Type B pancreatic cell (in vitro differentiated cells): ENCODE measurements at places on chromosomes 7 and 10.

DNA sequence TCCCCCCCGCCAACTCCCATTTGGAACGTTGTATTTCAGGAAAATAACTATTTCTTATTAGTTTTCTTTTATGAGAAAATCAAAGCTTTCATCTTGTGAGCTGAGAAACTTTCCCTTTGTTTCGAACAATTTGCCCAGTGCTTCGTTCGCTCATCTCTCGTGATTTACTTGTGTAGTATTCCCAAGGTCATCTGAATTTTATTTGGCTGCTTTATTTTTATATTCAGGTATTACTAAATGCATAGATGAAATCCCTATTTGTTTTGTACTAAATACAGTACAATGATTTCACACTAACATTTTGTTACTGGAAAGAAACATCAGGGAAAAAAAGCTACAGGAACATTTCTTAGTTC, 12.0 kb upstream of the EBLN1 start:
- no peak for DNase-seq

DNA sequence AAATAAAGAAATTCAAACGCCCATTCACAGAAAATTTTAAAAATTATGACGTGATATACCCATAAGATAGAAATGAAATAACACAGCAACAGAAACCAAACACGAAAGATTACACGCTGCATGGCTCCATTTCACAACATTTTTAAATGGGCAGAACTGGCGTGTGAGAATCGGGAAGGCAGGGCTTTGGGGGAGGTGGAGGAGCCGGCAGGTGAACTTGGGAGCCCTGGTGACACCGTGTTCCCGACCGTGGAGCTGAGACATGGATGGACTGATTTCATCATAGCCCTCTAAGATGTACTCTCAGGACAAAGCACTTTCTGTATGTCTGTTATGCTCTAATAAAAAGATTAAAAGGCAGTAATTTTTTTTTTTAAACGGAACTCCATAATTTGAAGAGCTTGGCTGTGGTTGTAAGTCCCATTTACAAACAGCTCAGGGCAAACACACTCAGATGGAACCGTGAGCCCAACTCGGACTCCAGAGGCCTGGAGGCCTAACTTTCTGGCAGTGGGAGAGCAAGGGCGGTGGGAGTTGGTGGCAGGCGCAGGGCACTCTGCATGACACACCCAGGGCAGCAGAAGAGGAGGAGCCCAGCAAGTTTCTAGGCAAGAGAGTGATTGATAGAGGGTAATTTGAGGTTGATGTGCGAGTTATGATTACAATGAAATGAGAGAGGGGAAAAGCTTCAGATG, 203.4 kb downstream of the MAD1L1 start:
- DNase-seq, result no peak

DNA sequence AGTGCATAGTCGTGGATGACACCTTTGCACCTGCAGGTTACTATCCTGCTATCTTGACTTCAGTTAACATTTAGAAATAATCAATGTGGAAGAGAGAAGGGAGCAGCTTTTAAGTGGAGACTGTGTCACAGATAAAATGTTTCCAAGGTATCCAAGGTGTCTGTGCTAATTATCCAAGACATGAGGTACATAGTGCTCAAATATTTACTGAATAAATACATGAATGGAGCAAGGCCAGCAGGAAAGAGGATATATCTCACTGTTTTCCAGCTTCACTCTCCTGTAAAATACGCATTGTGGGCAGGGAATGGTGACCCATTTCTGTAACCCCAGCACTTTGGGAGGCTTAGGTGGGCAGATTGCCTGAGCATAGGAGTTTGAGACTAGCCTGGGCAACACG, 552.4 kb downstream of the PHTF2 start:
- no peak for DNase-seq

- no peak for DNase-seq
Observed at GRCh38 chr10:106360870-106361269, 803.6 kb downstream of the SORCS1 start.

DNA sequence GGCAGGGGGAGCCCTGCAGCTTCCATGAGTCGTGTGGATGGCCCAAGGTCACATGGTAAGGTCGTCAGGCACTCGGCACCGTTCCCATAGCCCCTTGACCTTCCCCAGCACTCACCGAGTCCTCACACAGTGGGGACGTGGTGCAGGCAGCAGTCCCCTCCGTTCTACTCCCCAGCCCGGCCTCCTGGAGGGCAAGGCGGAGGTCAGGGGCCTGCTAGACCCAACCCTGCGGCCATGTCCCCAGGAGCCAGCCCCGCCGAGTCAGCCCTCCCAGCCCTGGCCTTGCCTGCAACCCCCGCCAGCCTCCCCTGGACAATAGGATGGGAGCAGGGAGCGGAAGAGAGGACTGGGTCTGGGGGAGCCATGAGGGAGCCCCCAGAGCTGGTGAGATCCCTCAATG, 65.2 kb downstream of the ELFN1 start:
- no peak for DNase-seq

GRCh38 chr7:70619130-70619529, 512.8 kb upstream of the GALNT17 start:
- no peak for DNase-seq

GRCh38 chr10:48993627-48994026, 54.0 kb upstream of the LRRC18 start:
- no peak for DNase-seq

DNA sequence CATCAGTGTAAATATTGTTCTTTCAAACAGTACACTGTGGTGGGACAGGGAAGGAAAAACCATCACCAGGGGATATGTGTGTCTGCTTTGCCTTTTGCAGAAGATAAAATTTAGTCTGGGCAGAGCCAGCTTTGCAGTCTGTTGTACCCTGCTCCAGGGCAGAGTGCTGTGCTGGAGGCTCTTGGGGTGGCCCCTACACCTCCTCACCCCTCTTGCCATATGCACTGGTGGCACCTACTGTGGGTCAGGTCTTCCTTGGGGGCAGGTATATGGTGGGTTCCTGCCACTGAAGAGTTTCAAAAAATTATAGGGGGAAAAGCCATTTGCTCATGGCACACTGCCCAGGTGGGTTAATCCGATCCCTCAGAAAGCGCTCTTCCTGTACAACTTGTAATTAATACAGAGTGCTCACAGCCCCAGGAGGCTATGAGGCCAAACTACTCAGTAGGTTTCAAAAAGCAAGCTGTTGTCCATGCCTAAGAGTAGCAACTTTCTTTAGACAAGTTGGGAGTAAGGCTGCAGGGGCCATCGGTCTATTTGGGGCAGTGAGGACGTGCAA, 112.7 kb upstream of the BMPER start:
- DNase-seq, result no peak

GRCh38 chr7:107592361-107593024, 12.4 kb downstream of the BCAP29 start:
- no peak for DNase-seq

DNA sequence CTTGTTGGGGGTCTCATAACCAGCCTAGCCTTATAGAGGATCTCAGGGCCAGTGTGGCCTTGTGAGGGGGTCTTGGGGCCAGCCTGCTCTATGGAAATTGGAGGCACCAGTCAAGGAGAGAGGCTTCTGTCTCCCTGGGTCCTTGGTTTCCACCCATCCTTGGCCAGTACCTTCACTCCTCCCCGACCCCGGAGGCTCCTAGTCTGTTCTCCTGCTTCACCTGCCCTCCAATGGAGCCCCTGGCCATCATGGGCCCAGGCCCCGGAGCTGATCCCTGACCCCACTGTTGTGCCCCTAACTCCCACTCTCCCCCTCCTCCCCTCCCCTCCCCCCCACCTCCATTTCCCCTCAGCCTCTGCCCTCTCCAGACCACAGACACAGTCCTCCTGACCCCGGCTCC, 29.7 kb downstream of the RASGEF1A start:
- DNase-seq, result peak; percentile 40

DNA sequence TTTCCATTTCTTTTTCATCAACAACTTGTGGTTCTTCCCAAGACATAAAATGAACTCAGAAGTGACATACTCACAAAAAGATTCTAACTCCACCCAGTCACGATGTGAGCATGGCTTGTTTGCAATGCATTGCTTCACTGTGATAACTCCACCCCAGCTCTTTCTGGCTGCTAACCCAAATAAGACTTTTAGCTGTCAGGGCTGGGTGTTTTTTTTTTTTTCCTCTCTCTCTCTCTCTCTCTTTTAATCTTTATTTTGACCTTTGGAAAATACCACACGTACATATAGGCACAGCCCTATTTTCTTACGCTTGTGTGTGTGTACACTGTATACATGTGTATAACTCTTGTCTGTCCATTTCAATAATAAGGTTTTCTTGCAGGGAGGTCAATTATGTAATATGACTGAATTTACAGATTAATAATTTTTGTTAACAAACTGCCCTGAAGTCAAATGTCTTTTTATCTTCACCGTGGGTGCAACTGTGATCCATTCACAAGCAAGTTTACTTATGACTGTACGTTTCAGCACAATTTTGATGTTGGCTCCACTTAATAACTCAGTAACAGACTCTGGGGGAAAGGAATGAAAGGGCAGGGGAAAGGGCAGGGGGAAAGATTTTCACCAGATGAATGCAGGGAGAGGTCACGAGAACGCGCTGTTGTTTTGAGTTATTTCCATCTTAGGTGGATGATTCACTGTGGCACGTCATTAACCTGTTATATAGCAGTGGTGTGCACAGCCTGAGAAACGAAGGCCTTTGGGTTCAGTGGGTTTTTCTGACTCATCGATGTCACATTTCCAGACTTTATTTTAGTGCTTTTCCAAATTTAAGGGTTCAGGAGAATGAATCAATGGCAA, 49.1 kb downstream of the APBB1IP start:
- no peak for DNase-seq

- DNase-seq, result no peak
Observed at GRCh38 chr7:36487756-36488336, 98.2 kb downstream of the ANLN start.

GRCh38 chr7:87564296-87564963, 36.3 kb downstream of the ABCB1 start:
- DNase-seq, result no peak

DNA sequence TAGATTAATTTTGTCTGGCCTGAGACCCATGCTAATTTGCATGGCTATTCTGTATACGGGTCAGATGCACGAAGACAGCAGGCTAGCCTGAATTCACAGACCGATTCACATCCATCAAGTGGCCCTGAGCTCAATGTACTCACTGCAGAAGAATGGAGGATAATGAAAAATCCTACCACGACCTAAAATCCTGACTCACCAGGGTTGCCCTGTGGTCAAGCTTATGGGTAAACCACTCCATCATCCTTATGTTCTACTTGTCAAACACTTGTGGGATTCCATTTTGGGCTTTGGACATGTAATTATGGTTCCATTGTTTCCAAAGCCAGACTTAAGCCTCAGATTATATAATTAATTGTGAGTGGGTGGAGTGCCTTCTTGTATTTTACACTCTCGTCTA, 110.4 kb upstream of the ZNF438 start:
- no peak for DNase-seq

GRCh38 chr7:16114633-16115032, 306.7 kb downstream of the CRPPA start:
- DNase-seq, result no peak

DNA sequence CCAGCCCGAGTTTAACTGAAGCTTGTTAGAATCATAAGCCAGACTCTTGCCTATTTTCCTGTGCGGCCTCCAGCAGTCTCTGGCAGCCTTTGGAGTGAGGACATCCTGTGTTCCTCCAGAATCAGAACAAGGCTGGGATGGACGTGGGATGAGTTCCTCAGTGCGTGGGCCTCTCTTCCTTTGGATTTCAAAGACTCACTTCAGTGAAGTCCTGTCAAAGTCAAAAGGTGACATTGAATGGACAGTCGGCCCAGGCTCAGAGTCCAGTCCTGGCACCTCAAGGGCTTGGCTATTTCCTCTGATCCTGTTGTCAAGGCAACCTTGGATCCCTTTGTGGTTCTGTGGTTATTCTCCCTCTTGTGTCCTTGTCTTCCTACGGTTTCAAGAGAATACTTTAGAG, 21.4 kb upstream of the SMC3 start:
- DNase-seq, result no peak

DNA sequence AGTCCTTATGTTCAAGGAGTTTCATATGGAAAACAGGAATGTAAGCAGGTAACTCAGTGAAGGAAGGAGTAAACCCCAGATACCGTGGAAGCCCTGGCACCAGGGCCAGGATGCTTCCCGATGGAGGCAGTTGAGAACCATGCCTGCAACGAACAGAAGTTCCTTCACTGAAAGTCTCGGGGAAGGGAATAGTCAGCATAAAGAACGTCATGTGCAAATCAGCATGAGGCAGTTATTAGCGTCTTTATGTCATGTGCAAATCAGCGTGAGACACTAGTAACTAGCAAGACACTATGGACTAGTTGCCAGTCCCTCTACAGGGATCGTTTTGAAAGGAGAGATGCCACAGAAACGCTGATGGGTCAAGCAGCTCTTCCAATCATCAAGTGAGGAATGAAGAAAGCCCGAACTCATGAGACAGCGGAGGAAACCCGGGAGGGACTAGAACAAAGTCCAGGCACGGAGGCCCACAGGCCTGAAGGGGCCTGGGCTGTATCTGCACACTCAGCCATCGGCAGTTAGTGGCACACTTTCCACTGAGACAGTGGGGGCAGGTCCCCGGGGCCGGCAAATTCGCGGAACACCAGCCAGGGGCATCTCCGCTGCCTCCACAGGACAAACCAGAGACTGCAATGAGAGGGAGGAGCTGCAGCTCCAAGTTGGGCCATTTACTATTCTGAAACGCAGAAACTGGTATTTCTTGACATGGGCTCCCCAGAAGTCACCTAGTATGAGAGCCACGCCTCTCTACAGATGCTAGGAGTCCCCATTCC, 109.6 kb downstream of the SFMBT2 start:
- DNase-seq, result no peak

DNA sequence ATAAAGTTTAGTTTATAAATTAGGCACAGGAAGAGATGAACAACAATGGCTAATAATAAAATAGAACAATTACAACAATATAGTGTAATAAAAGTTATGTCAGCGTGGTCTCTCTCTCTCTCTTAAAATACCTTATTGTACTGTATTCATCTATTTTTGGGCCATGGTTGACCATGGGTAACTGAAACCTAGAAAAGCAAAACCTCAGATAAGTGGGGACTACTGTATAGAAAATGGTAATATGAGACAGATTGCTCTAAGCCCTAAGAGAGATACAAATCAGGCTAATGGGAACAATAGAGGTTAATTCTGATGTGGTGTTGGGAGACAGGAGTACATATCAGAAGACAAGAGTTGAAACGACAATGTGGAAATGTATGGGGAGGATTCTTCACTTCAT, 86.2 kb downstream of the ZNF365 start:
- DNase-seq, result no peak

- no peak for DNase-seq
Observed at GRCh38 chr7:80153446-80153845, 18.8 kb downstream of the GNAI1 start.

- DNase-seq, result no peak
Observed at GRCh38 chr10:102450124-102450373, 1.3 kb downstream of the C10orf95 start.

GRCh38 chr7:45689797-45690761, 115.9 kb downstream of the ADCY1 start:
- peak; percentile 54 for DNase-seq

GRCh38 chr10:32357056-32357735, 10.2 kb upstream of the EPC1 start:
- no peak for DNase-seq

DNA sequence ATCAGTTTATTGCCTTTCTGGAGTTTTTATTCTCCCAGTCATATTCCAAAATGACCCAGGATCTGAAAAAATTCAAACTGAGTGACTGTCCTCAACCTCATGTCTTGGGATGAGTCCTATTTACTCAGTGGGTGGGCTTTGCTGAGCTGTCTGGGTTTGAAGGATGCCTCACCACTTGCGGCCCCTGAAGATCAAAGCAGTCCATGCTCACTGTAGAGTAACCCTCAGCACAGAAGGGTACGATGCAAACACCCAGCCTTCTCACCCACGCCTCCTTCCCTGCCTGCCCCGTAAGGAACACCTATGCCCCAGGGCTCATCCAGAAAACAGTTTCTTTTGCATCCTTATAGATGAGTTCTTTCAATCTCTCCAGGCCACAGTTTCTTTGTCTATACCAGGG, 42.2 kb upstream of the GRB10 start:
- DNase-seq, result no peak
